ENCODE measurements at places on chromosomes 13 and 19.

DNA sequence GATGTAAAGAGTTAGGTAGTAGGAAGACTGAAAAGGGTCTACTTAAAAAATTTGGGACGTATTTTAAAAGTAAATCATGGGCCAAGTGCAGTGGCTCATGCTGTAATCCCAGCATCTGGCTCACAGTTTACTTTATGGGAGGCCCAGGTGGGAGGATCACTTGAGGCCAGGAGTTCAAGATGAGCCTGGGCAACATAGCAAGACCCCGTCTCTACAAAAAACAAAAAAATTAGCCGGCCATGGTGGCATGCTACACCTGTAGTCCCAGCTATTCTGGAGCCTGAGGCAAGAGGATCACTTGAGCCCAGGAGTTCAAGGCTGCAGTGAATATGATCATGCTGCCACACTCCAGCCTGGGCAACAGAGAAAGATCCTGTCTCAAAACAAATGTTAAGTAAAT lies 23.0 kb downstream of the UTP14C start:
- DNase-seq = no peak

DNA sequence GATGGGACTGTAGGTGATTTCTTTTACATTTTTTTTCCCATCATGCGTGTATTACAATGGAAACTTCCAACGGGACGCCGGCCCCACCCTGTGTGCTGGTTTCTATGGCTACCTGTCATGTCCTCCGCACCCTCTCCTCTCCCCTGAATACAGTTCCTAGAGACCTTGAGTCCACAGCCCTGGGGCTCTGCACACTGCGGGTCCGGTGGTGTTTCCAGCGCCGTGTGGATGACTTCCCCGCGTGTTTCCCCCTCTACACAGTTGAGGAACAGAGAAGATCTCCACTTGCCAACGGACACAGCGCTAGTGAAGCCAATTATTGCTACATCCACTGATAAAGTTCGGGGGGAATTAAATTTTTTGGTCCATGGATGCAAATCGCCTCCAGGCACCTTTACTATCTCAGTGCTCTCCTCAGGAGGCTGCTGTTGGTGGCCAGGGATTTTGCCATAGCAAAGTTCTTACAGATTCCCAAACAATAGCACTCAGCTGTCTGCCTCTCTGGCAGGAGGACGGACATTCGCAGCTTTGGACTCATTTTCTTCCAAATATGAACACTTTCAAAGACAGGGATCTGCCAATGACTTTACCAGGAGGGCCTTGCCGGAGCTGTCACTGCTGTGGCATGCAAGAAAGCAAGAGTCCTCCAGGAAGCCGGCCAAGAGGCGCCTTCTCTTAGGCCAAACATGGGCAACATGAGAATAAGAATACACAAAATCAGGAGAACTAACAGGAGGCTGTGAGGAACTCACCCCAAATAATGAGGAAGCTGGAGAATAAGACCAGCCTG lies 39.3 kb upstream of the GAS6 start:
- no peak for DNase-seq

DNA sequence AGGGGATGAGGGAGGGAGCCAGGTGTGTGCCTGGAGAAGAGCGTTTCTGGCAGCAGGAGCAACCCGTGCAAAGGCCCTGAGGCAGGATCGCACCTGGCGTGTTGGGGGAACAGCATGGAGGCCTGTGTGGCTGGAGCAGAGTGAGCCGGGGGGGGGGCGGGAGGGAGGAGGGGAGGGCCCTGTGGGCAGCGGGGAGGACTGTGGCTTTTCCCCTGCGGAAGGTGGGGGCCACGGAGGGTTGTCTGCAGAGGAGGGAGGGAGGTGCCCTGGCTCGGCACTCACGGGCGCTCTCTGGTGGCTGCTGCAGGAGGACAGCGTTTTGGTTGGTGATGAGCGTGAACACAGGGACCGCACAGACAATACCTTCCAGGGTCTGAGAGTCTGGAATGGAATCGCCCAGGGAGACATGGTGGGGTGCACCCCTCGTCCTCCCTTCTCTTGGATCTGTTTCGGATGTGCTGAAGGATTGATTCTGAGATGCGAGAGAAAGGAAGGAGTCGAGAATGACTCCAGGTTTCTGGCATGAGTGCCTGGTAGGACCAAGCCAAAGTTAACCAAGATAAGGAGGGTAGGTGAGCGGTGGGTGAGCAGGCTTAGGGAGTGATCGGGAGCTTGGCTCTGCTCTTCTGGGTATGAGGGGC lies 6.5 kb downstream of the RAB11B start:
- peak; percentile 79 for DNase-seq

GRCh38 chr19:1850809-1851653 lies 2.7 kb upstream of the REXO1 start:
- DNase-seq = no peak

DNA sequence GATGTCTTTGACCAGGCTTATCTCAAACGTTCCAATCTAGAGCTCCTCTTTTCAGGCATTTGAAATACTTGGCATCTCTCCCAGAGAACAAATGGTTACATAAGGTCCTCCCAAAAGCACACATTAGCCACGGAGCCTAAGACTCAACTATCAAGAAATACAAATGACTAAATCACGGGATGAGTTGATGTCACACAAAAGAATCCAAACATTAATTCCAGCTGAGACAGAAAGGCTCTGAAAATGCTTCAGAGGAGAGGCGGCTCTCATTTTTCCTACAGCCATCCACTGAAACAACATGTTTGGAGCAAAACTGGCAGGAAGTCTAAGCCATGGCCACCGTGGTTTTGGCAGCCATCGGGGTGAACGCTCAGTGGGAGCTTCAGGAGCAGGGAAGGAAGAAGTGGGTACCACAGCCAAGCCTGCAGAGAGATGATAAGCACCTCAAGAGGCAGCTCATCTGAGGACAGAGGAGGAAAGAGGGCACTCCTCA lies 122.5 kb downstream of the STK24 start:
- no peak for DNase-seq

- no peak for DNase-seq
Measured at GRCh38 chr13:60094385-60095088, 69.2 kb downstream of the DIAPH3 start.

DNA sequence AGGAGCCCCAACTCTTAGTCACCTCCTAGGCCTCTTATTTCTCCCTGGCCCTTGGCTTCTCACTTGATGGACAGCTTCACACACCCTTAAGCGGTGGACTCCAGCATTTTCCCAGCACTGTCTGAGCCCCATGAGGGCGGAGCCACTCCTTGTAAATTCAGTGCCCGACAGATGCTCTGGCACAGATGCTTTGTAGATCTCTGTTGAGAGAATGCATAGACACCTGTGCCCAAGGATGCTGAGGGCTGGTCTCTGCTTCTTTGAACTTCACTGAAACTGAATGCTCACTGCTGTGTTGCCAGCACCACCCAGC lies 3.3 kb downstream of the SYCN start:
- no peak for DNase-seq

GRCh38 chr13:47859165-47859564 lies 141.9 kb downstream of the SUCLA2 start:
- DNase-seq = no peak

GRCh38 chr19:2043961-2044708 lies 6.9 kb downstream of the MKNK2 start:
- no peak for DNase-seq

- DNase-seq = no peak
Measured at GRCh38 chr13:92224825-92225224, 826.4 kb downstream of the GPC5 start.

- no peak for DNase-seq
Measured at GRCh38 chr19:372306-372890, 27.8 kb upstream of the MIER2 start.

DNA sequence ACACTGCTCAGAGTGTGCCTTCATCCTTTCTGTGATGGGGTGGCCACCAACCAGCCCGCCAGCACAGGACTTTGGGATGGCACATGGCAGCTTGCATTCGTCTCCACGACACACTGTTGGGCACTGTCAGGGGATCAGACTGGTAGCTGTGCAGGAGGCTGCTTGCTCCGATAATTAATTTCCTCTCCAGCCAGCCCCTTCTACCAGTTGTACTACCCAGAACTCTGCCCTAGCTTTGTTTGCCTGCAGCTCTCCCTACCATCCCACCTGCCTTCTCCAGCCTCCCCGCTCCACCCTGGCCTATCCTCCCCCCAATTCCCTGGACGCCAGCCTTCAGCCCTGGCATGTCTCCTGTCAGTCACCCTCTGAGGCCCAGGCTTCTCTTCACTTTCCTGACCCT lies 228.3 kb downstream of the TSHZ3 start:
- DNase-seq = no peak

- no peak for DNase-seq
Measured at GRCh38 chr19:31586282-31586681, 237.0 kb upstream of the TSHZ3 start.

- DNase-seq = no peak
Measured at GRCh38 chr19:375395-376110, 31.0 kb upstream of the MIER2 start.

DNA sequence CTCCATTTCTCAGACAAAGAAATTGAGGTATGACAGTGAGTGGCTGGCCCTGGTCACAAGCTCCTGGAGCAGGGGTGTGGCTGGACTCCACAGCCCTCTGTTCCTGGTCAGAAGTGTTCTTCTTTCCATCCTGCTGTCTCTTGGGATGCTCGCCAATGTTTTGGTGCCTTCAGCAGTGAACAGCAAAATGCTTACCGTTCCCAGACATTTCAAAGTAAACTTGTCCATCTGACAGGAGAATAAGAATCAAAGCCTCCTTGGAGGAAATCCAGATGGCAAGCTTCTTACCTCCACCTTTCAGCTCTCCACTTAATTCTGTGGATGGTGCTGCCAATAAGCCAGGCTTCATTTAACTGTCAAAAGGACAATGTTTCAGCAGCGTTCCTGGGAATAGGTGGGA lies 954.1 kb downstream of the UQCRFS1 start:
- DNase-seq = no peak
